Stimulated activated CD4-positive, alpha-beta T cell treated with anti-CD3 and anti-CD28 coated beads, Interleukin-1b, Interleukin-23, amount 100 ng/mL, for 1 hour (primary cell): ENCODE measurements at places on chromosomes 6 and 20.

DNA sequence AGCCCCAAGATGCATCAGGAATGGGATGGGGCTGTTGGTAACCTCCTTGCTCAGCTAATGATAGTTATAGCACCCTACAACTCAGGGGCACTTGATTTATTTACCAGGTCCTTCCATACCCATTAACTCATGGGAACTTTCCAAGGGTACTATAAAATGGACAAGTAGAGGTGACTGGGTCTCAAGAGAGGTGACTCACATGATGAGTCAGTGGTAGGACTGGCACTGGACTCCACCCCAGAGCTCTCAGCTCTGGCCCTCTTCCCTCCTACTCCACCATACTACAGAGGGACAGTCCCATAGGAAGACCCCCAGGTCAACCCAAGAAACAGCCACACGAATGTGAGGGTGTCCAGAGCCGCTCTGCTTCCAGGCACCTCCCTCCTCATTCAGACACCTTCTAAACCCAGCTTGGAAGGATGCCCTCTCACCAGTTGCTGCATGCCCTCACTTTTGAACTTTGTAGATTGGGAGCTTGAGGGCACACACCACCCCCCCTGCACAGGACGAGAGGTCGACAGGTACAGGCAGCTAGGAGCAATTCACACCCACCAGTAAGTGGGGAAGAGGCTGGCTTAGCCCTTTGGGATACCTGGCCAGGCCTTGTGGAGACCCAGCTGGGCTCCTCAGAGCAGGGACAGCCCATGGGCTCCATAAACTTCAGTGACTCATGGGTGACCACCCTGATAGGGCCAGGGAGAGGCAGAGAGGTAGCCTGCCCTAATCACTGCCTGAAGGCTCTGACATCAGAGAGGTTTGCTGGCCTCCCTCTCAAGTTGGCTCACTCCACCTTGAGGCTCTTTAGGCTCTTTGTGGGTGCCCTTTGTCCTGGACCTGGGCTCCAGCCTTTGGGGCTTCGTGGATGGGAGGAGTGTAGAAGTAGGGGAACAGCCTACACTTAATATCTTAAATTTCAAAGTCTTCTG lies 81.6 kb upstream of the MLN start:
- DNase-seq = no peak

- no peak for DNase-seq
Observed at GRCh38 chr6:6284221-6284966, 36.1 kb downstream of the F13A1 start.

DNA sequence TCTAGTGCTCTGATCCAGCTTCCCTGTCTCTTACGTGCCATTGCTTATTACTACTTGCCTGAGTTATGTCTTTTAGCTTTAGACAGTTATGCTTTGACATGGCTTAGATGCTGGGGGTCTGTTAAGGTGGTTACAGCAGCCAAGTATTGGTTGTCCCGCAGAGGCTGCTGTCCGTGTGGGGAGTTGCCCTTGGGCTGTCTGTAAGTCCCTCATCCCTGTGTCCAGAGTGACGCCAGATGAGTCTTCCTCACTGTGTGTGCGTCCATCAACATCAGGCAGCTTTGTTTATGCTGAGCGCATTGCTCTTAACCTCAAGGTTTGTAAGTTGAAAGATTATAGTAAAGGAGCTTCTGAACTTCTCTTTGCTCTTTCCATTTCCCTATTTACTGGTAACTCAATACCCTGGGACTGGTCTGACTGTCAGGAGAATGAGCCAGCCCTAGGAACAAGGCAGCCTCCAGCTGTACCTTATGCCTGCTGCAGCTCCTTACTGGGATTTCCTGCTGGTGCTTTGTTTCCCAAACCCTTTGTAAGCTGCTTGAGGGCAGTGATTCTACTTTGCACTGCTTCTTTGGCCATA lies 7.2 kb downstream of the FAM120B start:
- no peak for DNase-seq

GRCh38 chr6:9620687-9621086 lies 794.2 kb downstream of the TFAP2A start:
- no peak for DNase-seq

DNA sequence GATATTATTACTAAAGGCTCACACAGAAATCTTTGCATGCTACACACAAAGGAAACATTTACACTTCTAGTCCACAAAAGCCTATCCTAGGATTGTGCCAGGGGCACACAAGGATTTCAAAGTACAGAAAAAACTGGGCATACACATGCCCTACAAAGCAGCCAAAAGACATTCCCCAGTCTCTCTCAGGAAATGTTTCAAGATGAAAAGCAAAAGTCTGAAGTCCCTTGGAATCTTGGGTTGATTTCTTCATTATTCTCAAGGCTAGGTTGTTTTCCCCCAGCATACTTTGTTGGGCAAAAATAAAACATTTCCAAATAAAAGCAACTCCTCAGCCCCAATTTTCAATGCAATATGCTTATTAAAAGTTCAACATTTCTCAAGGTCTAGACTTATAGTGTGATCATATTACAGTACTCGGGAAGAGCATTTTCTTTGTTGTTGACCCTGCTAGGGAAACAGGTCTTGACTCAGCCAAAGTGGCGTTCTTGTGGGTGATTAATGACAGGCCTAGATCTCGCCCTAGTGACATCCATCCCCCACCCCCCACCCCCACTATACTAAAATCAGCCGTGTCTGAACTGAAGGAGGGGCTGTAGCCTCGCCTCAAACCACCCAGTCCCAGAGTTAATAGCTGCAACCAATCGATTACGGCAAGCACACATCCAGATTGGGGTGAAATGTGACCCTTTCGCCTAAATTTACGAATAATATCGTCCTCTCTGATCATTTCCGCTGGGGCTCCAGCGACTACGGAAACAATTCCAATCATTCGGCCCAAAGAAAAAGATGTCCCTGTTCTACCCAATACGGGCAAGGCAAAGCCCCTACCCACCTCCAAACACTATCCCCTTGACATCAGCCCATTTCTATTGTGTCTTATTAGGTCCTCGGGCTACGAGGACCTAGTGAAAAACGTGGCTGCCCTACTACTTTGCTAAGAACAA lies 1.4 kb downstream of the AKIRIN2 start:
- no peak for DNase-seq

GRCh38 chr6:54758340-54758739 lies 88.2 kb upstream of the FAM83B start:
- DNase-seq = no peak

DNA sequence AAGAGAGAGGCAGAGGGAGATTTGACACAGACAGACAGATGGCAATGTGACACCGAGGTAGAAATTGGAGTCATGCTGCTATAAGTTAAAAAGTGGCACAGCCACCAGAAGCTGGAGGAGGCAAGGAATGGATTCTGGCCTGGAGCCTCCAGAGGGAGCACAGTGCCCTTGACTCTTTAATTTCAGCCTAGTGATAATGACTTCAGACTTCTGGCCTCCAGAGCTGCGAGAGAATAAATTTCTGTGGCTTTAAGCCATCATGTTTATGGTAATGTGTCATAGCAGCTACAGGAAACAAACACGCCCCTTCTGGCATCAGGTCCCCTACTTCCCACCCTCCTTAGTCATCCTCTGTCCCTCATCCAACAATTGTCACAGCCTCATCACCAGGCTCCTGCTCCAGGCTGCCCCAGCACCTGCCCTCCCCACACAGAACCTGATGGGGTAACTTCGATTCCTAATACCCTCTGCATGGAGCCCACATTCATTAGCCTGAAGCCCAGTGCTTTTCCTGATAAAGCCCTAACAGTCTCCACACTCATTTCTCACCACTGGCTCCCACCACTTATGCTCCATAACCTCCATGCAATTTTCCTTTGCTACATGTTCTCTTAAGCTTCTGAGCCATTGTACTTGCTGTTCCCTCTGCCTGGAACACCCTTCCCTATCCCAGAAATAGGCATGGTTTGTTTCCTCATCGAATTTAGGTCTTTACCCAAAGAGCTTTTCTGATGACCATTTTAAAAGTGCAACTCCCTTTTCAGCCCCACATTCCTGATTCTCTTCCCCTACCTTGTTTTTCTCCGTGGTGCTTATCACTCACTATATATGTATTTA lies 69.7 kb upstream of the TOX2 start:
- DNase-seq = no peak

DNA sequence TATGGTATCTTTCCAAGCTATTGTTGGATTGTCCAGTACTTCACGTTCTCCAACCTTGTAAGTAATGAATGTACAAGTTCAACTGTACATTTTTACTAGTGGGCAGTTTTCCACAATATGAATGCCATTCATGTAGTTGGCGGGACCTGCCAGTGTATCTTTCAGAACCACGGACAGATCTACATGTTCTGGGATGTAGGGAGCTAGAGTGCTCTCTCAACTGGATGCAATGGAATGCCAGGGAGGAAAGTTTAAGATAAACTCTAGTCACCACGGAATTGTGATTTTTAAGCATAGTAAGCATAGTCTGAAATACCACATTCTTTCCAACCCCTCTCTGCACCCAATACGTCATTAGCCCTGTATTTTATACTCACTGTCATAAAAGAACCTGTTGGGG lies 21.5 kb upstream of the HLA-C start:
- no peak for DNase-seq

DNA sequence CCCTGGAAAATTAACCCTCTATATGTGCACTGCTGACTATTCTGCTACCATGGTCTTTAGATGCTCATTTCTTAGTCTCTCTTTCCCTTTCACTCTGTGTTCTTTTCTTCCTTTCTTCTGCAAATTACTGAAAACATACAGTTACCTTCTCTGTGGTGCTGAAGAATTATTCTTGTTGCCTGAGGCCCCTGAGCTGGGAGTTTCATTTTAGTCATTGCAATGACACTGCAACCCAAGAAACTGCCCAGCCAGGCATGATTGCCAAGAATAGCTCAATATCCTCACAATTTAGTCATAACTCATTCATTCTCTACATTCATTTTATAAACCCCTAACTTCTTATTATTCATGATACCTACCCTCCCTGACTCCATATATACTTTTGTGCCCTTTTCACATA lies 245.8 kb upstream of the RAB32 start:
- DNase-seq = no peak
